Islet precursor cell (in vitro differentiated cells): ENCODE measurements at places on chromosomes 12 and 14.
A peak's percentile ranks its signal among the peaks of the same experiment; 100 is the strongest.

GRCh38 chr12:13769966-13770365 lies 211.4 kb downstream of the GRIN2B start:
- DNase-seq: no peak

GRCh38 chr12:97005646-97006045 lies 98.6 kb downstream of the NEDD1 start:
- no peak for DNase-seq

DNA sequence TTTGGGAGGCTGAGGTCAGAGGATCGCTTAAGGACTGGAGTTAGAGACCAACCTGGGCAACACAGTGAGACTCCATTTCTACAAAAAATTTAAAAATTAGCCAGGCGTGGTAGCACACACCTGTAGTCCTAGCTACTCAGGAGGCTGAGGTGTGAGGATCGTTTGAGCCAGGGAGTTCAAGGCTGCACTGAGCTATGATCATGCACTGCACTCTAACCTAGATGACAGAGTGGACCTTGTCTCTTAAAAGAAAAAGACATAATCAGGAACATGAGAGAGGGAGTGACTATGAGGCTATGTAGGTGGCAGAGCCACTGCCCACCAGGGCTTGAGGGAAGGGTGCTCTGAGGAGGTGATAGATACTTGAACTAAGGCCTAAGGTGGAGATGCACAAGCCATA lies 49.2 kb upstream of the PLXNC1 start:
- DNase-seq: no peak

- DNase-seq: no peak
Measured at GRCh38 chr14:97379091-97379531, 581.9 kb downstream of the VRK1 start.

DNA sequence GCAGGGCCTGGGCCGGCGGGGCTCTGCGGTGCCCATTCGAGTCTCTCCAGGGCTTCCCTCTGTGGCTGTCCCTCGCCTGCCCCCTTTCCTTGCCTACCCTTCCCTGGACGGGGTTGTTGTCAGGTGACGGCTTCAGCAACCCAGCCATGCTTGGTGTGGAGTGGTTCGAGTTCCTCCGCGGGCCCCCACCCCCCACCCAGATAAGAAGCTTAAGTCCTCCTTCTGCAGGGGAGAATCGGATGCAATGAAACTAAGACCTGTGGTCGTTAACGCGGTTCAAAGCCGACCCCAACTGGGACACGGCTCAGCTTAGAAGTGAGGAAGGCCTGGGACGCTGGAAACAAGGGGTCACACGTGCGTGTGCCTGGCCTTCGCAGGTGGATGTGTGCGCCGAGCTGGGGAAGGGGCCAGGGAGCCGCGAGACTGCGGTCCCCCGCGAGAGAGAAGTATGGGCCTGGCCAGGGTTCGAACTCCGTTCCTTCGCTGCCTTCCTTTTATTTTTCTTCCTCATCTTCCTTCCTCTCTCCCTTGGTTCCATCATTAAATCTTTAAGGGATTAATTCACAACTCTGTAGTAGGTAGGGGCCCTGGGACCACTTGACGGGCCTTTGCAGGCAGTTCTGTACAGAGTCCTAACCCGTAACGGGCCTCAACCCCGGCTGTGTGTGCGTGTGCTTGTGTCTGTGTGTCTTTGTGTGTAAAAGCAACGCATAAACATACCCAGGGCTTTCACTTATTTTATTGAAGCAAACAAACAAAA lies 3.5 kb downstream of the TTC6 start:
- no peak for DNase-seq

- no peak for DNase-seq
Measured at GRCh38 chr12:109105176-109105575, 7.8 kb downstream of the UNG start.

DNA sequence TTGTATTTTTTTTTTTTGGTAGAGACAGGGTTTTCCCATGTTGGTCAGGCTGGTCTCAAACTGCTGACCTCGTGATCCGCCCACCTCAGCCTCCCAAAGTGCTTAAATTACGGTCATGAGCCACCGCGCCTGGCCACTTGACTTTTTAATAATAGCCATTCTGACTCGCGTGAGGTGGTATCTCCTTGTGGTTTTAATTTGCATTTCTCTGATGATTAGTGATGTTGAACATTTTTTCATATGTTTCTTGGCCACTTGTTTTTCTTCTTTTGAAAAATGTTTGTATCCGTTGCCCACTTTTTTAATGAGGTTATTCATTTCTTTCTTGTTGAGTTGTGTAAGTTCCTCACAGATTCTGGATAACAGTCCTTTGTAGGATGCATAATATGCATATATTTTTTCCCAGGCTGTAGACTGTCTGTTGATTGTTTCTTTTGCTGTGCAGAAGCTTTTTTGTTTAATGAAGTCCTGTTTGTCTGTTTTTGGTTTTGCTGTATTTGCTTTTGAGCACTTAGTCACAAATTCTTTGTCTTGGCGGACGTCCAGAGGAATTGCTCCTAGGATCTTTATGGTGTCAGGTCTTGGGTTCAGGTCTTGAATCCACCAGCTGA lies 10.3 kb upstream of the PGAM5 start:
- no peak for DNase-seq

GRCh38 chr14:64955297-64955696 lies 12.8 kb upstream of the GPX2 start:
- DNase-seq: peak; percentile 50

- DNase-seq: no peak
Measured at GRCh38 chr12:87827638-87828264, 201.4 kb downstream of the C12orf50 start.

DNA sequence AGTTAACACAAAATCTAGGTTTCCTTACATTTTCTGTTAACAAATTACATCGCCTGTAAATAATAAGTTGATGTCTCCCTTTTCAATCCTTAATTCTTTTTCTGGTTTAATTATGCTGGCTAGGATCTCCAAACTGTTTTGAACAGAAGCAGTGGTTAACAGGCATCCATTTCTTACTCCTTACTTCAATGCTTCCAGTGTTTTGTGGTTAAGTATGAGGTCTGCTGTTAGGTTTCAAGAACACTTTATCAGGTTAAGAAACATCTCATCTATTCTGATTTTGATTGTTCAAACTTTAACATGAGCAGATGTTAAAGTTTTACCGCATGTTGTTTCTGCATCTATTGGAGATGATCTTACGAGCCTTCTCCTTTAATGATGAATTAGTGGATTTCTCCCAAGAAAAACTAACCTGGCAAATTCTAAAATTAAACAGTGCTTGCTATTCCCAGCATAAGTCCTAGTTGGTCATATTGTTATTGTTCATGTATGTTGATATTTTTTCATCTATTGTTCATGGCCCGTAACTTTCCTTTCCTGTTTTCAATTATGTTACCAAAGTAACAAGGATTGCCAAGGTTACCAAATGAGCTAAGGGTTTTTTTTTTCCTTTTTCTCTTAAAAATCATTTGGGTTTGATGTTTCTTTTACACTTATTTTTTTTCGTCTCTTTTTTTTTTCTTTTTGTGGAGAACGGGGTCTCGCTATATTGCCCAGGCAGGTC lies 33.4 kb downstream of the POLE start:
- DNase-seq: no peak

GRCh38 chr14:24475261-24475660 lies 32.7 kb upstream of the SDR39U1 start:
- DNase-seq: no peak

GRCh38 chr12:120574106-120574505 lies 7.1 kb downstream of the POP5 start:
- no peak for DNase-seq

- DNase-seq: no peak
Measured at GRCh38 chr12:52566847-52567291, 6.8 kb downstream of the KRT74 start.

- DNase-seq: no peak
Measured at GRCh38 chr14:82500222-82500621, 966.6 kb upstream of the SEL1L start.

DNA sequence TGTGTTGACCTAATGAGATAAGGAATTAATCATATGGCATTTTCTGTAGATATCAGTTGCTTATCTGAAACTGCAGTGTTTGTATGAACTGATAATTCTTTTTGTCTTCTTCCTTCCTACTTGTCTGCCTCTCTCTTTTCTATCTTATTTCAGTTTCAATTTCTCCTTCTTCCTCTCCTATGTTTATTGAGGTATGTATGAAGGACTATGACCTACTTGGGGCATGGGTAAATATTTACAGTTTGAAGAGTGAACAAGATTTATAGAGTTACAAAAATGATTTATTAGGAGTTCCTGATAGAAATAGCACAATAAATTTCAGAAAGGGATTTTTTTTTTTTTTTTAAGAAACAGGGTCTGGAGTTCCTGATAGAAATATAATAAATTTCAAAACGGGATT lies 88.7 kb upstream of the MUCL1 start:
- no peak for DNase-seq

DNA sequence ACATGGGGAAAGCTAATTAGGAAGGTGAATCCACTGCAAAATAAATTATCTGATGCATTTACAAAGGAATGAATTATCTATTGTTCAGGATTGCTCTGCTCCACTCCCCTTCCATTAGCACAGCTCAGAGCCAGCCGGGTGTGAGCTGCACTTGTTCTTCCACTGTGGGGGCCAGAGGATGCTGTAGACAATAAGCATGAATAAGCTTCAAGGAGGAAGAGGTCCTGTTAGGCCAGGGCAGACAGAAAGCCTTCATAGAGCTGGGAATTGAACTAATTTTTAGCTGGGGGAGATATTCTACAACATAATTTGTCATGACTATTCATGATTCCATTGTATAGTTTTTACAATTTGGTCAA lies 137.6 kb upstream of the MAX start:
- no peak for DNase-seq

- peak; percentile 71 for DNase-seq
Measured at GRCh38 chr14:69107407-69108003, 45.4 kb downstream of the DCAF5 start.

DNA sequence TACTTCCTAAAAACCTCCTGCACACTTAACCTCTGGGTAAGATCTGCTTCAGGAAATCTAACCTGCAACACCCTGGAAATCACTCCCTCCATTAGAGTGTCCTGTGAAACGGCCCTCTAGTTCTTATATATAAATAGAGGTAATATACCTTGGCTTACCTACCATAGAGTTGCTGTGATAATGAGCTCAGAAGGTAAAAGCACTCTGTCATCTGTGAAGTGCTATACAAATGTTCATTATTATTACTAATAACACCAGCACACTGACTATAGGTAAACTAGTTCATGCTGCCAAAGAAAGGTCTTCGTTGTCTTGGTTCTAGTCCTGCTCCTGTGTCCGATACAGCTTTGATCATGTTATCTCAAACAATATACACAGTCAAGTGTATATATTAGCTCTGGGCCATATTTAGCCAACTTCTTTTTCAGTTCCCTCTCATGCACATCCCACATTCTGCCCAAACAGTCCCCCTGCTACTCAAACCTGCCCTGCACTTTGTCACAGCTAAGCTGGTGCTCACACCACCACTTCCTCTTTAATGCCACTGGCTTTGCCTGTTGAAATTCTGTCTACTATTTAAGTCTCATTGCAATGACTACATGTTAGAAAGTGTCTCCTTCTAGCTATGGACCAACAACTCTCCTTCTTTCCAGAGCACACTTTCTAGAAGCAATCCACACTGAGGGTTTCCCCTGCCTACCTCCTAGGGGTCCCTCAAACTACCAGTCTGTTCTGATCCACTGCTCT lies 5.1 kb downstream of the E2F7 start:
- peak; percentile 35 for DNase-seq

GRCh38 chr14:85205875-85206274 lies 324.1 kb upstream of the FLRT2 start:
- DNase-seq: no peak

DNA sequence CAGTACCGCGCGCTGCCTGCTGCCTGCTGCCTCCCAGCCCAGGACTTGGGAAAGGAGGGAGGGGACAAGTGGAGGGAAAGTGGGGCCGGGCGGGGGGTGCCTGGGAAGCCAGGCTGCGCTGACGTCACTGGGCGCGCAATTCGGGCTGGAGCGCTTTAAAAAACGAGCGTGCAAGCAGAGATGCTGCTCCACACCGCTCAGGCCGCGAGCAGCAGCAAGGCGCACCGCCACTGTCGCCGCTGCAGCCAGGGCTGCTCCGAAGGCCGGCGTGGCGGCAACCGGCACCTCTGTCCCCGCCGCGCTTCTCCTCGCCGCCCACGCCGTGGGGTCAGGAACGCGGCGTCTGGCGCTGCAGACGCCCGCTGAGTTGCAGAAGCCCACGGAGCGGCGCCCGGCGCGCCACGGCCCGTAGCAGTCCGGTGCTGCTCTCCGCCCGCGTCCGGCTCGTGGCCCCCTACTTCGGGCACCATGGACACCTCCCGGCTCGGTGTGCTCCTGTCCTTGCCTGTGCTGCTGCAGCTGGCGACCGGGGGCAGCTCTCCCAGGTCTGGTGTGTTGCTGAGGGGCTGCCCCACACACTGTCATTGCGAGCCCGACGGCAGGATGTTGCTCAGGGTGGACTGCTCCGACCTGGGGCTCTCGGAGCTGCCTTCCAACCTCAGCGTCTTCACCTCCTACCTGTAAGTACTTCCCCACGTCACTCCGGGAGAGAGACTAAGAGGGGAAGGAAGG lies at the start of gene LGR5:
TSS of gene LGR5 (plus strand) at position 186 of the 732 bp plus-strand sequence. CDS start at position 469, 283 bp downstream.
- peak; percentile 90 for DNase-seq

DNA sequence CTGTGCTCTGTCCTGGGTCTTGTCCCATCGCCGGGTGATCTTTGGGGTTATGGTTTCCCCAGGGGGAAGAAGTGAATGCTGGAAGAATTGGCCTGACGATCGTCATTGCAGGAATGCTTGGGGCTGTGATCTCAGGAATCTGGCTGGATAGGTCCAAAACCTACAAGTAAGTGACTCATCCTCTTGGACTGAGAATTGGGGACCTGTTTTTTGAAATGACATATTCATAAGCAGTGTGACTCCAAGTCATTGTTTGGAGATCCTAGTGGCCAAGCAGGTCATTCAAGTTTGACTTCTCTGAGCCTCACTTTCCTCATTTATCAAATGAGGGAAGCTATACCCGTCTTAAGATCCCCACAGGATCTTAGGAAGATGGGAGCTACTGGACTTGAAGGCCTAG lies 25.8 kb downstream of the ERG28 start:
- peak; percentile 78 for DNase-seq

GRCh38 chr14:94501588-94502516 lies 7.4 kb downstream of the SERPINA12 start:
- DNase-seq: no peak

GRCh38 chr14:89900802-89901201 lies 53.7 kb downstream of the EFCAB11 start:
- no peak for DNase-seq

GRCh38 chr12:98578821-98579220 lies 14.7 kb upstream of the SLC25A3 start:
- DNase-seq: peak; percentile 52

- no peak for DNase-seq
Measured at GRCh38 chr14:43937001-43937400, 570.1 kb downstream of the FSCB start.

DNA sequence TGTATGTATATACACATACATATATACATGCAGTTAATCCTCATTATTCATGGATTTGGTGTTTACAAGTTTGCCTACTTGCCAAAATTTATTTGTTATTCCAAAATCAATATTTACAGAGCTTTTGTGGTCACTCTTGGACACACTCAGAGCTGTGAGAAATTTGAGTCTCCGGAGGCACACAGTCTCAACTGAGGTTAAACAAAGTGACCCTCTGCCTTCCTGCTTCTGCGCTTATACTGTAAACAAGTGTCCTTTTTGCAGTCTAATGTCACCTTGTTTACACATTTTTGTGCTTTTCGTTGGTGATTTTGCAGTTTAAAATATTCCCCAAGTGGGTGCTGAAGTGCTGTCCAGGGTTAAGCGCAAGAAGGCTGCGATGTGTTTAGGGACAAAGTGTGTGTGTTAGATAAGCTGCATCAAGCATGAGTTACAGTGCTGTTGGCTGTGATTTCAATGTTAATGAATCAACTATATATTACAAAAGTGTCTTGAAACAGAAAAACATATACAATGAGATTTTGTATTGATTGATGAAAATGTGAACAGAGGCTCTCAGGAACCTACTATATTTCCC lies 13.1 kb upstream of the LTA4H start:
- no peak for DNase-seq

- DNase-seq: no peak
Measured at GRCh38 chr12:32098112-32098511, 8.5 kb upstream of the BICD1 start.
